ENCODE measurements at places on chromosomes 12 and 14.
A peak's percentile ranks its signal among the peaks of the same experiment; 100 is the strongest.

DNA sequence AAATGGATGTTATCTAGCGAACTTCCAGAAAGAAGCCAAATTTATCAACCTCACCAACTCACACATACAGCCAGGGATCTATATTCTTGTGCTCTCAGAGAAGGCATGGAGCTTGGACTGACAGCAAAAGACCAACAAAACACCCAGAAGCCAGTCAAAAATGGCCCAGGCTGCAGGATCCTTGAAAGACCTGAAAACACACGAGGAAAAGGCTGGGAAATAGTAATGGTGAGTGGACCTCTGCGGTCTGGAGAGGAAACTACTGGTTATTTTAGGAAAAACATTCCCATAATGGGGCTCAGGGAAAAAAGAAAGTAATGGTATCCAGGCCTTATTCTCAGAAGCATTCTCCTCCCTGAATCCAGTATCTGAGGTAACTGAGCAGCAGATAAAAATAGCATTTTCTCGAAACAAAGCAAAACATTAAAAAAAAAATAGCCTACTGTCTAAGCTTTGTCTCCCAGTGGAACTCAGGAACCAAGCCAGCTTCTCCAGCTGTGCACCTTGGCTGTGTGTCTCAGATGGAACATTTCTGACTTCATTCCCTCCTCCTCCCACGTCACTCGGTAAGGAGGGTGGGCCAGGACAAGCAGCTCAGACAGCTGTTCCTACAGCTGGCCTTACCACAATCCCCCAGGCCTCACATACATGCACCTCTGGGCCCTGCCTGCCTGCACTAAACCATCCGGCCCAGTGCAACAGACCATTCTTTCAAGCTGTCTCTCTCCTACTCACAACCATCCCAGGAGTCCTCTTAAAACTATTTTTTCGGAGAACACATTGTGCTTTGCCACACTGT lies 249.9 kb downstream of the DAD1 start:
- peak; percentile 99 for DNase-seq

DNA sequence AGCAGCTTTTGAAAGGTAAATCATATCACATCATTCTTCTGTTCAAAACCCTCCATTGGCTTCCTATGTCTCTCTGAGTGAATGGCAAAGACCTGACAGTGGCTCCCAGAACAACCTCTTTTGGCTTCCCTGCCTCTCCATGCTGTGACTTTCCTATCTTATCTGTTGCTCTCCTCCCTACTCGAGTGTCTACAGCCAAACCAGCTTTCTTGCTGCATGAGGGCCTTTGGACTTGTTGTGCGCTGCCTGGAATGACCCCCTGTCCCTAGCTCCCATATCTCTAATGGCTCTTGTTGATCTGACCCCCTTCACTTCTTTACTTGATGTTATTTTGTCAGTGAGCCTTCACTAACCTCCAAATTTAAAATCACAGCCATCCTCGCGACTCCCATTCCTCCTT lies 2.5 kb downstream of the SYNE2 start:
- DNase-seq = no peak

DNA sequence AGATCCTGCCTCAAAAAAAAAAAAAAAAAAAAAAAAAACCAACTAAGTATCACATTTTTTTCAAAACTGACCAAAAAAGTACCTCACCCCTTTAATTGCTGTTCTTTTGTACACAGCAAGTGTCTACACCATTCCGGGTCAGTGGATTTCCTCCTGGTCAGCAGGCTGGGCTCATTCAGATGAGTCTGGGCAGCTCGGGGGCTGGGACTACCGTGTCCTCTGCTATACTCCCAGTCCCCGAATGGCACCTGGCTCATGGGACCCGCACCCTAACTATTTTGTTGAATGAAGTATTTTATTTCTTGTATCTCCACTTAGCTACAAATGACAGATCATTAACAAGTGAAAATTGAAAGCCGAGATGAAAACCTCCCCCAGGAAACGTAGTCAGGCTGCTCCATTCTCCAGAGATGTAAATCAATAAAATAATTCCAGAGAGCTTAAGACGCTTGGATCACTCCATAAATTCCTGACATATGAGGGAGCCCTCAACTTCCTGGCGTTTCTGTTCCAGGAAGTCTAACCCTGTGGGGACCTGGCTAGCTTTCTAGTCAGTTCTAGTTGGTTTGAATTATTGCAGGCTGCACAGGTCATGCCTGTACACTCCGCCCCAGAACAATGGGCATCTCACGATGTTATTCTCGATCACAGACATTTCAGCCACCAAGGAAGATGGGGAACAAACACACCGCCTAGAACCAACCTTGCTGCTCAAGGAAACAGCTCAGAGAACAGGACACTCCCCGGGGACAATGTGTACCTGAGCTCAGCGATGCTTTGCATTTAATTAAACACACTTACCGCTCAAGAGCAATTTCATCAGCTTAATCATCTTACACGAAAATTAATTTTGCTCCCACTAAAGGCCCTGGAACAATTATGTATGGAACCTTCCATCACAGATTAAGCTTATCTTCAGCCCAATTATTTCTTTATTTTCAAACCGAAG lies 76.3 kb downstream of the RIMBP2 start:
- DNase-seq = no peak

GRCh38 chr14:89013698-89014568 lies 189.5 kb downstream of the TTC8 start:
- DNase-seq = no peak

- DNase-seq = peak; percentile 70
Observed at GRCh38 chr12:54428050-54429013, 9.3 kb upstream of the ITGA5 start.

- no peak for DNase-seq
Observed at GRCh38 chr14:99217066-99217955, 54.7 kb downstream of the BCL11B start.

- DNase-seq = no peak
Observed at GRCh38 chr14:104524726-104525125, 54.8 kb upstream of the C14orf180 start.

DNA sequence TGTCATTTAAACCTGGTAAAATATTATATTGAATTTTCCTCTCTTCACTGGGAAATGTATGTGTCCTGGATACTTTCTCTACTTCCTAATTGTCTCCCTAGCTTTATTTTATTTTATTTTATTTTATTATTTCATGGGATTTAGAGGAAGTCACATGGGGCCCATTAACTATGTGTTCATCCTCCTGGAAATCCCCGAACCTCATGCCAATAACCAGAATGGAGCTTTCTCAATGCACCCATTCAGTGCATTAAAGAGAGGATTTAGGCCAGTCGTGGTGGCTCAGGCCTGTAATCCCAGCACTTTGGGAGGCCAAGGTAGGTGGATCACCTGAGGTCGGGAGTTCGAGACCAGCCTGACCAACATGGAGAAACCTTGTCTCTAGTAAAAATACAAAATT lies 1.3 kb upstream of the RPGRIP1 start:
- no peak for DNase-seq

DNA sequence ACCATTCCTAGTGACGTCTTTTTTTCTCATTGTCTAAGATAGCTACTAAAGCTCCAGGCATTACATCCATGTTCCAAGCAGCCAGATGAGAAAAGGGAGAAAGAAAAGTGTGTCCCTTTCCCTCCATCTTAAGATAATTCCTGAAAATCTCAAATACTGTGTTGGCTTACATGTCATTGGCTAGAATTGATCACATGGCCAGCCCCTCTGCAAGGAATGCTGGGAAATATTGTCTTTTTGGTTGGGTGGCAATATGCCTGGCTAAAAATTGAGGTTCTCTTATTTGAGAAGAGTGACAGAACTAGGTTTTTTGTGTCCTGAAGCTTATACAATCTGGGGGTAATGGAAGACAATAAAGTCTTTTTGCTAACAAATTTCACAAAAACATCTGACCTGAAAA lies 264.3 kb downstream of the RPAP3 start:
- no peak for DNase-seq

- DNase-seq = no peak
Observed at GRCh38 chr14:85604714-85605113, 74.8 kb downstream of the FLRT2 start.

GRCh38 chr12:106317406-106318082 lies 15.0 kb downstream of the TCP11L2 start:
- no peak for DNase-seq

GRCh38 chr14:94124582-94125377 lies 4.6 kb downstream of the IFI27L2 start:
- DNase-seq = no peak

GRCh38 chr14:33375786-33376185 lies 437.1 kb downstream of the NPAS3 start:
- DNase-seq = peak; percentile 77

DNA sequence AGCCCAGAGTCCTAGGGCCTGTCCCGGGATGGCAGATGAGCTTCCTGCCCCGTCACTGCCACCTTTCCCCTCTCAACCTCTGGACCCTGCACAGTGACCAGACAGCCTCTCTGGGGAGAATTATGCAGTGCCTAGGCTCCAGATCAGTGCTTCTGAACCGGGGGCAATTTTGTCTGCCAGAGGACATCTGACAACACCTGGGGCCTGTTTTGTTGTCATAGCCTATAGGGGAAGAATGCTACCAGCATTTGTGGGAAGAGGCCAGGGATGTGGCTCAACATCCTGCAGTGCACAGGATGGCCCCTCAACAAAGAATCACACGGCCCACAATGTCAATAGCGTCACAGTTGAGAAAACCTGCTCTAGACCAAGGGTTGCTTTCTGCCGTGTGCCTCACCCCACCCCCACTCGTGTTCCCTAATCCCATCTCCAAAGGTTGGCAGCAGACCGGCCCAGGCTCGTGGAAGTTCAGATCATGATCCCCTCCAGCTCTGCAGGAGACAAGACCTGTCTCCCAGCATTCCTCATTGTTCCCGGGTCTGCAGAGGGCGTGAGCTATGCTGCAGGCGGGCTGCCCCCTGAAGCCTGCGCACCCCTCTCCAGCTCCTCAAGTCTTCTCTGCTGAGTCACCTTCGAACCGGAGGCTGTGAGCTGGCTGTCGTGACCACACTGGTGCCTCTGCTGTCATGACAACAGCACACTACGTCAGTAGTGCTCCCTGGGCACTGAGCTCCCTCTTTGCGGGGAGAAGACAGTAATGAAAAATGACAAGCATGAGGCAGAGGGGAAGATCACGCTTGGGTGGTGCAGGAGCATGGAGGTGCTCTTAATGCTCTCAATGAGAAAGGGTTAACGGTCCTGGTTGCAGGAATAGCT lies 2.0 kb upstream of the GAPDH start:
- DNase-seq = peak; percentile 98

- no peak for DNase-seq
Observed at GRCh38 chr14:64779472-64779871, 75.2 kb downstream of the PLEKHG3 start.

DNA sequence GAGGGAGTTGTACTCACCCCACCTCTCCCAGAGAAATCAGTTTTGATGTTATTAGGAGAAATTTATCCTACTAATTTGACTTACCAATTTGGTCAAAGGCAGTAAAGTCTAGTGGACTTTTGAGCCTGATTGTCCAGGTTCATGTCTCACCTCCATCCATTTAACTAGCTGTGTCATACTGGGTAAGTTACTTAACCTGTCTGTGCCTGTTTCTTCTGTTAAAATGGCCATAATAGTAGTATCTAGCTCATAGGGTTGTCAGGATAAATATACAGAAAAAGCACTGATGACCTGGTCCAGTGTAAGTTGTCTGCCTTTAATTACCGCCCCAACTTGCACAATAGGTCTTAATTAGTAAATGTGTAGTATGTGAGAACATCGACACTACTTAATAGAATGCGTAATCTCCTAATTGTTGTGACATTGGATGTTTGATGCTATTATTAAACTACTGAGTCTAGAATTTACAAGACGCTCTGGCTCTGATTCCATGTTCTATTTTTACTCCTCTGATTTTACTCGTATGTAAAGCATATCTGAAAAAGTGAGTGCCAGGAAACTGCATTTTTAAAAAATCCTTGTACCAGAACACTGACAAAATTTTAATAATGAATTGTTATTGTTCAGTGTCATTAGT lies 1.5 kb downstream of the RAB21 start:
- peak; percentile 21 for DNase-seq

GRCh38 chr12:29581631-29582030 lies 84.1 kb upstream of the OVCH1 start:
- DNase-seq = peak; percentile 93

GRCh38 chr12:6115389-6115788 lies 9.1 kb downstream of the VWF start:
- DNase-seq = no peak

- no peak for DNase-seq
Observed at GRCh38 chr12:24482044-24482443, 466.9 kb downstream of the BCAT1 start.

DNA sequence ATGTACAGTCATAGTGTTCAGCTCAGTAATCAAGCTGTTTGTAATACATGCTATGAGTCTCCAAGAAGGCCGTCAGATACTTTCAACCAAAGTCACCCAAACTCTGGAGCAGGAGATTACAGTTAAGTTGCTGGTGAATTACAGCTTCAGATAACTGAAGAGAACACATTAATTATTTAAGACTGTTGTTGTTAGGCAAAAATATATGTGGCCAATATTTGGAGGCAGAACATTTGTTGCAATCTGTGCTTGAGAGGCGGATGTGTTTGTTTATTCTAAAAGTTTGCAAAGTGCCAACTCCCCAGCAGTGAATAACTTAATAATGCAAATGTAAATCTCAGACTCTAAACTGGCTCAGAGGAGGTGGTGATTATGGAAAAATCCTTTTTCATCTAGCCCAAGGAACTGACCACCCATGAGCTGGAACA lies 300.7 kb upstream of the TBX3 start:
- DNase-seq = no peak

DNA sequence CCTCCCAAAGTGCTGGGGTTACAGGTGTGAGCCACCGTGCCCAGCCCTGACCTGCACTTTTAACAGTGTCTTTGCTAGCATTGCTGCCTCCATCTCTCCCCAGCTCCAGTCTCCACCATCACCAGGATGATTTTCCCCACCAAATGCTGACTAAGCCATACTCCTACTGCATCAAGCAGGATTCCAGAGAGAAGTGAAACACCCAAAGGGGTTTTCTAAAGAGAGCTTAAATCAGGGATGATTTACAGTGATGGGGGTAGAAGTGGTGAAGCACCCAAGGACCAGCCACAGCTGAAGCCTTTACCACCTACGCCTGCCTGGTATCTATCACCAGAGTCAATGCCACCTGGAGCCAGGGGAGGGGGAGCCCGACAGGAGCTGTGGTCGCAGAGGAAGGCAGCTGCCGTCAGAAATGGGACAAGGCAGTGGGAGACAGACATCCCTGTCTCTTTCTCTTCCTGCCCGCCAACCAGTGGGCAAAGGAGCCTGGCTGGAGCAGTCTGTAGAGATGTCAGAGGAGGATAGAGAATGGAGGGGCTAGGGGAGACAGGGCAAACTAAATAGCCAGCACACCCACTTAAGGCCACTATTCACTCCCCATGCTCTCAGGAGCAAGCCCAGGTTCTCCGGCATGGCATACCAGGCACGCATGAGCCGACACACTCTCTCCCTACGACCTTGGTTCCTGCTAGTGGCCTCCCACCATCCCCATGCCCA lies 22.4 kb upstream of the CD9 start:
- DNase-seq = no peak

GRCh38 chr12:44379831-44380230 lies 496.3 kb downstream of the NELL2 start:
- no peak for DNase-seq

DNA sequence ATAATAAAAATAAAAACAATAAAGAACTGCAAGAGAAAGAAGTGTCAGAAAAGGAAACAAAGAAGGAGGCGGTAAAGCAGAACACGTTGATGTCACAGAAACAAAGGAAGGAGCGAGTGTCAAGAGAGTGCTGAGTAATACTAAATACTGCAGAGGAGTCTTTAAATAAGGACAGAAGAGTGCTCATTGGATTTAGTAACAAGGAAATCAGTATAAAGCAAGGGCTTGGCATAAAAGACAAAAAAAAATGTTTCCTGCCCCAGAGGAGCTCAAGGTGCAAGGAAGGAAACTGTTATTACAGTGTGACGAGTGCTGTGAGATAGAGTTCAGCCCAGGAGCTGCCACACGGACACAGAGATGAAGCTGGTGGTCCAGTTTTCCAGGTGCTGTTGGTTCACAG lies 8.4 kb upstream of the TUBA1A start:
- DNase-seq = no peak
